ENCODE measurements at places on chromosomes 6 and 20. TPM values are rescaled to one million over a fixed set of nuclear protein-coding genes. Genes with fewer than 3 reads are reported as not detected.

Gene GABRR1
- total RNA-seq: not detected

Gene HSPA12B
- 7.4 TPM for total RNA-seq

Gene ABHD16B
- total RNA-seq: not detected

Gene WFDC5
- total RNA-seq: not detected

Gene RHAG
- total RNA-seq: not detected

Gene PLN
- 29.0 TPM for total RNA-seq
